NCI-H345 (cell line): ENCODE measurements at places on chromosomes 16 and 17.

DNA sequence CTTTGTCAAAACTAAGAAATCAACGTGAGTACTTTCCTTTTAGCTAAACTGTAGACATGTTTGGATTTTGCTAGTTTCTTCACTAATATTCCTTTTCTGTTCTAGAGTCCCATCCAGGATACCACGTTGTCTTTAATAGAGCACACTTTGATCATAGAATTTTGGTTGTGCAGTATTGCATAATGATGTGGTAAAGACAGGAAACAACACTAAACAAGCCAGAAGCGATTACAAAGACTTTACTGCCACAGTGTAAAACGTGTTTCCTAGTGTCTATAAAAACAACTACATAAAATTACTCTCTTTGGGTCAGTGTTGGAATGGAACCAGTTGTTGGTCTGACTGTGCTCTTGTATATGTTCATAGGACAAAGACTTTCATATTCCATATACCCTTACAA lies 19.3 kb downstream of the SHISA9 start:
- DNase-seq: no peak

GRCh38 chr17:67659028-67659427 lies 58.7 kb upstream of the NOL11 start:
- no peak for DNase-seq

GRCh38 chr17:13721705-13722104 lies 120.0 kb upstream of the HS3ST3A1 start:
- no peak for DNase-seq

GRCh38 chr17:8249621-8250500 lies 772 bp downstream of the PFAS start:
- no peak for DNase-seq

GRCh38 chr16:10517868-10518267 lies 62.5 kb downstream of the EMP2 start:
- peak; percentile 5 for DNase-seq

GRCh38 chr16:29674188-29674587 lies 4.8 kb upstream of the QPRT start:
- DNase-seq: no peak

DNA sequence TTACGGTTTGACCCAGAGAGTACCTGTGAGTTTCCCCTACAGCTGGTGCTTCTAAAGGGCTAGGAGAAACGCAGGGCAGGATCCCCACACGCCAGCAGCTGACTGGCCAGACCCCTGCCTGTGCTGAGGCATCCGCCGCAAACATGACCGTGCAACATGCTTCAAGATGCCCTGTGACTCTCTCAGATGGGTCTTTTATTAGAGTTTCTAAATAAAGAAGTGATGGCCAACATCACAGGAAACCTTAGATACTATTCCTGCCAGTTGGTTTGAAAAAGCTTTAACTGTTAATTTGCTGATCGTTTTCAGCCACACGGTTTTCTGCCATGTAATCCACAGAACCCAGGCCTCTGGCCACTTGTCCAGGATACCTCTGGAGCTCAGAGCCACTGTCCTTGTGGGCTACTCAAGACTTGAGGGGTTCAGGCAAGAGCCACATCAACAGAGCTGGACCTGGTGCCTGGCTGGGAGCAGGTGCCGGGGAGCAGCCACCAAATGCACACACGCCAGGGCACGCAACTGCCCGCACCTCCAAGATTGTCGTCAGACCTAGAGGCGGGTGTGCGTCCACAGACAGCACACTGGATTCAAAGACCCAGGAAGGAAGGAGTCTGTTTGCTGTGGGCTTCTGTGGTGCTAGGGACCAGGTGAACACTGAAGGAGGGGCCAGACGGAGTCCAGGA lies 118.4 kb downstream of the ZNF778 start:
- no peak for DNase-seq
